ENCODE measurements at places on chromosomes 16 and 17. TPM values are rescaled to one million over a fixed set of nuclear protein-coding genes. Genes with fewer than 3 reads are reported as not detected.

NACA2 gene
- total RNA-seq: not detected

- H3K4me1 ChIP-seq: peaks cover 12% of the 10 kb centered on the region
- H3K4me3 ChIP-seq: no peak overlapping the region
- DNase-seq: no peak
- no peak overlapping the region for H3K27ac ChIP-seq
- no peaks in the 10 kb centered on the region for H3K27me3 ChIP-seq
Measured at GRCh38 chr16:1496464-1496863, 3.3 kb downstream of the TELO2 start.

DNA sequence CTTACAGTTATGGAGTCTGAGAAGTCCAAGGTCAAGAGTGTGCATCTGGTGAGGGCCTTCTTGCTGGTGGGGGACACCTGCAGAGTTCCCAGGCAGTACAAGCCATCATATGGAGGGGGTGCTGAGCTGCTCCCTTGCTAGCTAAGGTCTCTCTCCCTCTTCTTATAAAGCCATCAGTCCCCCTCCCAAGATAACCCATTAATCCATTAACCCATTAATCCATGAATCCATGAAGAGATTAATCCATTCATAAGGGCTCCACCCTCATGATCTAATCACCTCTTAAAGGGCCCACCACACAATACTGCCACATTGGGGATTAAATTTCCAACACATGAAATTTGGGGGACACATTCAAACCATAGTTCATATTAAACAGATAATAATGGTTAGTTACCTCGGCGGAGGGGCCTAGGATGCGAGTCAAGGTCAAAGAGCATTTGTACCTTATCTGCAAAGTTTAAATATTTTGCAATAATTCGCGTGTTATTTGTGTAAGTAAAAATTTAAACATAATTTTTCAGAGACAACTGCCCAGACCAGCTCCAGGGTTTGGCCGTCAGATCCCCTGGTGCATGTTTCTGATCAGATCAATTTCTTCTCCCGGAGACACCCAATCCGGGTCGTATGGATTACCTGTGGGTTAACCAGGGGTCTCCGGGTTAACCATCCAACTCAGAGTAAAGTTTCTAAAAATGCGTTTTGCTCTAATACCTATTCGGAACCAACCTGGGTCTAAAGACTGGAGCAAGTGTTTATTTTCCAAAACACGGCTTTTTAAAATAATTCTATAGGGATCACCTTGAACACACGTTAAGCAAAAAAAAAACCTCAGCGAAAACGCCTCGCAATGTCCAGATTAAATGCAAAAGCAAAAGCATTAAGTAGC is 740 bp upstream of the POLR3E start:
- H3K27ac ChIP-seq: peak overlapping the region; percentile 62
- H3K4me1 ChIP-seq: peaks cover 3% of the 10 kb centered on the region
- H3K4me3 ChIP-seq: peak overlapping the region; percentile 87
- DNase-seq: no peak
- H3K27me3 ChIP-seq: no peaks in the 10 kb centered on the region
- no peaks in the 10 kb centered on the region for H3K36me3 ChIP-seq

DNA sequence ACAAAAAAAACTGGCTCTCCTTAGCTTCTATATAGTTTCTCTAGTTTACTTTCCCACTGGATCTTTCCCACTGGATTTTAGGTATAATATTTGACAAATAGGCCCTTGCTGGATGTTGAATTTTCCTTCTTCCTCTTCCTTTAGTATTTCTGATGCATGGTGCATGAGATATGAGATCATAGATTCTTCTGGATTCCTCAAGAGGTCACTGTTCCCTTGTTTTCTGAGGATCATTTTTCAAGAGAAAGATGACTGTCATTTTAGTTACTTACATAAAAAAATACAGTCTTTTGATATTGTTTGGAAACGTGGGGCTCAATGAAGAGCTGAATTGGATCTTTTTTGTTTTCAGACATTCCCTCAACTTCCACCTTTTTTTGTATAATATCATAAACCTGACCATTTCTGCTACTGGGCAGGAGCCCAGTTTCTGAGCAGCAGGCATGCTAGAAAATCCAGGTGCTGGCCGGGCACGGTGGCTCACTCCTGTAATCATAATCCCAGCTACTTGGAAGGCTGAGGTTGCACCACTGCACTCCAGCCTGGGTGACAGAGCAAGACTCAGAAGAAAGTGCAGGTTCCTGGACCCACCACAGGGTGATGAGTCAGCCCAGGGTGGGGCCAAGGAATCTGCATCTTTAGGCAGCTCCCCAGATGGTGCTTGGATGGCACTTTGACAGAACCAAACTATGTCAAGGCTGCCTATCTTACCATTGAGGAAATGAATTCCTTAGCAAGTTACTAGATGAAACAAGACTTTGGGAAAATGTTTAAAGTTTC is 70.3 kb downstream of the SDR42E1 start:
- no peak for DNase-seq
- H3K4me1 ChIP-seq: no peaks in the 10 kb centered on the region
- no peak overlapping the region for H3K27ac ChIP-seq
- H3K36me3 ChIP-seq: no peaks in the 10 kb centered on the region
- H3K27me3 ChIP-seq: no peaks in the 10 kb centered on the region
- H3K4me3 ChIP-seq: no peak overlapping the region

TUBB3 gene
- 205 TPM for total RNA-seq

GRCh38 chr17:4583782-4584100 is 588 bp upstream of the SMTNL2 start:
- no peaks in the 10 kb centered on the region for H3K36me3 ChIP-seq
- H3K4me1 ChIP-seq: no peaks in the 10 kb centered on the region
- peak overlapping the region; percentile 27 for H3K4me3 ChIP-seq
- DNase-seq: no peak
- no peak overlapping the region for H3K27ac ChIP-seq

DNA sequence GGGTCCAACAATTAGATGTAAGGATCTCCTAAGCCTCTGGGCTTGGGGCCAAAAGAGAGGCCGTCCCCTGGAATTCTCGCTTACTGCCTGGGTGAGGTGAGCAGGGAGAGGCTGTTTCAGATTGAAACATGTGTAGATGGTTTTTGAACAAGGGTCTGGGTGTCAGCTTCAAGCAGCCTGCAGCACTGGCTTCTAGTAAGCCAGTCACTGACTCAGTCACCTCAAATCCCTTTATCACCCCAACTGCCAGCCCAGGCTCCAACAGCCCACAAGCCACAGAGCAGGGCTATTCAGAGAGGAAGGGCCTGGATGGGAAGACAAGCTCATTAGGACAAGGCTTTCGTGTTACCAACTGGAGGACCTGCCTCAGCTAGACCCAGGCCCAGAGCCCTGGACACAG is 180.2 kb downstream of the CCT6B start:
- no peaks in the 10 kb centered on the region for H3K27me3 ChIP-seq
- H3K27ac ChIP-seq: no peak overlapping the region
- no peak overlapping the region for H3K4me3 ChIP-seq
- no peaks in the 10 kb centered on the region for H3K36me3 ChIP-seq

- H3K36me3 ChIP-seq: no peaks in the 10 kb centered on the region
- no peaks in the 10 kb centered on the region for H3K4me1 ChIP-seq
- no peak overlapping the region for H3K4me3 ChIP-seq
Measured at GRCh38 chr16:23847948-23848347, 12.2 kb downstream of the PRKCB start.

All from Panc1 (cell line).